ENCODE measurements at places on chromosomes 2 and 18.

DNA sequence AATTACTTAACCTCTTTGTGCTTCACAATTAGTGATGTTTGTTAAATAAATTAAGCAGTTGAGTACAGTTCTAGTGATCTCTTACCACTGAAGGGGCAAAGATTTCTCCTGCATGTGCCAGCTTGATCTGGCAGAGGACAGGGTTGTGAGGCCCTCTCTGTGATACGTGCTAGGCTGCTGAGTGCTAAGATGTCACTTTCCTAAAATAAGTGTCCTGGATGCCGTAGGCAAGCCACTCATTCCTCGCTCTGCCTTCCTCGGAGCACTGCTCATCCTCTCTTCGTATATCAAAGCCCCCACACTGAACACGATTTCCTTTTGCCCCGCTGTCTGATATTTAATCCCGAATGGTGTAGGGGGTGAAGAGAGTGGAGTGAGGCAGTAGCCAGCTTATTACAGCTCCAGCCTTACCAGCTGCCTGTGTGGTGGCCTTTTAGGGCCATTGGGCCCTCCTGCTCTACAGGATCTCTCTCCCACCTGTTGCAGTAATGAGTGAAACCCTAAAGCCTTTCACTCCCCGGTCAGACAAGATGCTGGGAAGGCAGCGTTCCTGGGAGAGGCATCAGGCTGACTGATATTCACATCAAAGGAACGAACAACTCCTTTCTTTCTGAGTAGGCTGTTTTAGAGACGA, 40.5 kb downstream of the PTPRM start:
- DNase-seq: no peak

GRCh38 chr2:121019756-121020155, 265.2 kb downstream of the TFCP2L1 start:
- no peak for DNase-seq

DNA sequence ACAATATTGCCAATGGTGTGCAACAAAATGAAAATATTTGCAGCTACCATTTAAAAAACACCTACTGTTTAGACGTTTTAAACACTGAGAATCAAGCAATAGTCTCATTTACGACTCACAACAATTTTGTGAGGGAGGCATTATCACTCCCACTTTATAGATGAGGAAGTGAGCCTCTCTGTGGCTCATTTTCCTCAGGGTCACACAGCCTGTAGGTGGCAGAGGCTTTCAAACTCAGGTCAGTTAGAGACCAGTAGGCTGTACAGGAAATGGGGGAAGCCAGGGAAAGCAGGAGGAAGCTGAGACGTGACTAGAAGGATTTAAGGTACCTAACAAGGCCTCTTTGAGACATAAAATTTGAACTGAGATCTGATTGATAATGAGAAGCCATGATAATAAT, 95.0 kb upstream of the ZNF521 start:
- no peak for DNase-seq

DNA sequence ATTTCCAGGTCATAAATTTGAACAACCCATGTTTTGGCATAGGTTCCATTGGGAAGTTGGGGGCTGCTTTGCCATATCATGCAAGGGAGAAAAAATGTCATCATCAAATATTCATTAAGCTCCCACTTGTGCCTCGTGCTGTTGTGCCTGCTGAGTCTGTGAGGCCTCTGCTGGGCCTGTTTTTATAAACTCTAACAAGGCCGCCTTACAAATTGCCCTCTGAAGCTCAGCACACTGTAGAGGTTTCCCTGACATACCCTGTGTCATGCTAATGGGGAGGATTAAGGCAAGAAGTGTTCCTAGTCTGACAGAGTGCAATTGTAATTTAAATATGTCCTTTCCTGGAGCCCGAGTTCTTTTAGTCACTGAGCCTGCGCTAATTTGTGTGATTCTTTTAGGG, 17.6 kb downstream of the OSBPL6 start:
- DNase-seq: no peak

DNA sequence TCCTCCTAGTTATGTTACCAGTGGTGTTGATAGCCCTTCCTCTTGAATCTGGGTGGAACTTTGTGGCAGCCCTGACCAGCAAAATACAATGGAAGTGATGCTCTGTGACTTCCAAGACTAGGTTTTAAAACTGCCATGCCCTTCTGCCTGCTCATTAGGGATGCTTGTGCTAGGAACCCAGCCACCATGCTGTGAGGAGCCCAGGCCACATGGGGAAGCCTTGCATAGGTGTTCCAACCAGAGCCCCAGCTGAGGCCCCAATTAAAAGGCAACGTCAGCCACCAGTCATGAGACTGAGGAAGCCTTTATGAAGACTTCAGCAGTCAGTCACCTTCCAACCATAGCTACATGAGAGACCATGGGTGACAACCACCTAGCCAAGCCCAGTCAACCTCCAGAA, 14.0 kb upstream of the MAPRE2 start:
- DNase-seq: no peak

DNA sequence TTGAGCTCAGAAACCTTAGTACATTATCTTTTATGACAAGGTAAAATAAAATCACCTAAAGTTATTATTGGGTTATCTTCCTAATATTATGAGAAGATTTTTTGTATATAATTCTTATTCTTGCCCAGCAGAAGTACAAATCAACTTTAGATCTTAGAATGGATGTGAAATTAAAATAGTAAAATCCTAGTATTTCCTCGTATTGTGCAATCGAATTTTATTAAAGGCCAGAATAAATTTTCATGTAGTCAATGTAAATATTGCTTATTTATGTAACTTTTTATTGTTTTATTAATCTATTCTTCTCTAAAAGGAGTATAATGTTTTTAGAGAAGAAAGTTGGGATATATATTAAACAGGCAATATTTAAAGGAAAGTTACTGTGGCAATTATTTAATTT, 12.7 kb downstream of the MARS2 start:
- DNase-seq: no peak

GRCh38 chr2:36589230-36589630, 8.7 kb downstream of the FEZ2 start:
- DNase-seq: no peak

DNA sequence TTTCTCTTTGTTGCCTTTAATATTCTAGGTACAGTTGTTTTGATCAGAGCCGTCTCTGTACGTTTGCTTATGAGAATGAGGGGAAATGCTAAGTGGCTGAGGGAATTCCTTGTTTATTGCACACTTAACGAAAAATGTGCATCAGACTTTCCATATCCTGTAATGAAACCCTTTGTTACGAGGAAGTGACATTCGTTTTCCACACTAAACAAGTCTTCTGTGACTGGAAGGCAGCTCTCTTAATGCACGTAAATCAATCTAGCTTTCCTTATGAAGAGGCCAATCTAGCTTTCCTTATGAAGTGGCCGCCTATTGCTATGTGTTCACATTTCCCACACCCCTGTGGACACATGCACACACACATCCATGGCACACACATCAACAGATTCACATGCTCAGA, 186.2 kb downstream of the SNTG2 start:
- DNase-seq: no peak

GRCh38 chr18:57864615-57865121, 61.6 kb upstream of the ATP8B1 start:
- no peak for DNase-seq

GRCh38 chr2:214377286-214377624, 33.6 kb upstream of the VWC2L start:
- no peak for DNase-seq

DNA sequence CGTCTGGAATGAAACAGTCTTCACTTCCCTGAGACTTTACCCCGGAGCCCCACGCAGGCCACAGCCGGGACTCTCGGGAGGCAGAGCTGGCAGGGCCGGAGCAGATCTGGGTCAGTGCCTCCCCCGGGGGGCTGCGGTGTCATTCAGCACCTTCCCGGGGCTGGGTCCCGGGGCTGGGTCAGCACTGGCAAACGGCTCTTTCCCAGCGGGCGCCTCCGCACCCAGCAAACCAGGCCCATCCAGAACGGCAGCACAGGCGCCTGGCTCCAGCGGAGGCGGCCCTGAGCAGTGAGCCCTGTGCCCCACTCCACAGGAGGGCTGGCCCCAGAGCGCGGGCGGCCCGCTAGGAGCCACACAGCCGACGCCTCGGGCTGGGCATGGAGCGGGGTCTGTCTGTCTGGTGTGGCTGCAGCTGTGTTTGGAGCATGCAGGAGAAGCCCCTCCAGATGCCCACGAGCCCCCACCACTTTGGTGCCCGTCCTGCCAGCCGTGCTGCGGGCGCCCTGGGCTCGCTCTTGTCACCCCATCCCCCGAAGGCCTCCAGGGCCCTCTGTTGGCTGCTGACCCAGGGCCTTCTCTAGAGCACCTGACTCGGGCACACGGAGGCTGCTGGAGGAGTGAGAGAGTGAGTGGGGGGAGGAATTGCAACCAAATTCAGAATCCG, 132.1 kb upstream of the CTDP1 start:
- no peak for DNase-seq

DNA sequence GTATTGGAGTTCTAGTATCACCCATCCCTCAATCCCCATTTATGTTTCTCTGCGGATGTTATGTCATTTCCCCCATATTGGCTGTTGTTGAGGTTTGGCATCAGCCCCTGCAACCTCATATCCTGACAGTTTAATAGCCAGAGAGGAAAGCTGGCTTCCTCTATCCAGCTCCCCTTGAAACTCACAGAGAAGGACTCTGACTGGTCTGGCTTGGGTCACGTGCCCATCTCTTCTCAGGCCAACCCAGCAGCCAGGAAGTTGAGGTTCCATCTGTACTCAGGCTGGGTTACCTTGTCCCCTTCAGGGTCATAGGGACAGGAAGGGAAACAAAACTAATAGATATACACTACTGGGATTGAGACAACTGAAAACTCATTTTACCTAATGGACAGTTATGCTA, 148.0 kb upstream of the SLC14A2 start:
- DNase-seq: no peak

DNA sequence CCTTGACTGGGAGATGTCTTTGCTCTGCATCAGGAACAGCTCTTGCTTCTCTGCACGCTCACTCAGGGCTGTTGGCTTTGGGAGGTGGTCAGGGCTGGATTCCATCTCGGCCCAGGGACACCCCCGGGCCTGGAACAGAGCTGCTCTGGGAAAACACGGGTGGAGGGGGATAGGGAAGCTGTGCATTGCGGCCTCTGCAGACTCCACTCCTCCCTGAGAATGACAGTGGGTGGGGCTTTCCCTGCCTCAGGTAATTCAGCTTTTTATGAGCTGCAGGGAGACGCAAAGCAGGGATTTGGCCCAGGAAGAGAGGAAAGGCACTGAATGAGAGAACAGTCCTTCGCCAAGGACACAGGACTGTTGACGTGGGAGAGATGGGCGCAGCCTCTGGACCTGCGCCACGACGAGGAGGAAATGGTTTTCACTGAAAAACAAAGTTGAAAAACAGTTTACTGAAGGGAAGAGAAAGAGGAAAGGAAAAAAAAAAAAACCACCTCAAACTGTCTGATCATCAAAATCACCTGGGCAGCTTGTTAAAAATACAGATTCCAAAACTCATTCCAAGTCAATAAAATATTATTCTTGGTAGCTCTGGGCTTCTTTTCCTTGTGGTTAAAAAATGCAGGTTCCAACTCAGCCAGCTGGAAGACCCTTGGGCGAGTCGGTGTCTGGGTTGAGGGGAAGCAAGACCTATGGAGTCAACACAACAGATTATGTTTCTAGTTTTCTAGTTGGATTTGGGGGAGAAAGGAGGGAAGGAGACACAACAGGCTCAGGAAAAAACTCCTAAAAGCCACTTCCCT, 194.0 kb downstream of the ZFP36L2 start:
- DNase-seq: no peak

- no peak for DNase-seq
These were observed 56.6 kb downstream of the ZNF638 start for GRCh38 chr2:71388214-71388613.

- no peak for DNase-seq
These were observed 6.0 kb downstream of the GAREM2 start for GRCh38 chr2:26178746-26179436.

DNA sequence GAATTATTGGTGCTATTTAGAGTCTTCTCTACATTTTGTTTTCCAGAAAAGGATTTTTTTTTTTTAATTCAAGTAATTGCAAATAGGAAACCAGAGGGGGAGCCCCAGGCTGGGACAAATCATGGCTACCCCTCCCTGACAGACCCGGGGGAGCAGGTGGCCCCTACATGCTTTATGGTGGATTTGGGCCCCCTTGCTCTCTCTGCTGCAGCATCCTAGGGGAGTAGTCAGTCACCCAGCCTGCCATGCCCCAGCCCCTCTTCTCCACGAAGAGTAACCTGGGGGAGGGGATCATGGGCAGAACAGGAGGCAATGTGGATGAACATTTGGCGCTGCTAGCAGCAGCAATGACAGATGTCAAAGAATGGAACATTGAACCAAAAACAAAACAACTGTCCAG, 4.6 kb downstream of the C2orf81 start:
- no peak for DNase-seq

DNA sequence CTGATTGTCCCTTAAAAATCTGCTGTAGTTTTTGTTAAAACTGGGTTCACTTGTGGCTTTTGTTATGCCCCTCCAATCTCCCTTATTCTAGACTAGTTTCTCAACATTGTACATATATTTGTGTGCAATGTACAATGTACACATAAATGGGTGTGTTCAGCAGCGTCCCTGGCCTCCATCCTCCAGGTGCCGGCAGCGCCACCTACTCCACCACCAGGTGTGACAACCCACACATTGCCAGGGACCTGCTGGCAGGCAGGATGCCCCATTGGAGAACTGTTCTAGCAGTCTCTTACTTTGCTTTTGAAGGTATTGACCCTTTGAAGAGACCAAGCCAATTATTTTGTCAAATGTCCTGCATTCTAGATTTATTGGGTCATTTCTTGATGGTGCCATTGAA, 75.4 kb downstream of the SH3RF3 start:
- no peak for DNase-seq
